Foreskin keratinocyte (primary cell): ENCODE measurements at places on chromosomes 5 and 9.

- no peak for DNase-seq
These were observed 44.3 kb downstream of the PRRC2B start for GRCh38 chr9:131438190-131438589.

DNA sequence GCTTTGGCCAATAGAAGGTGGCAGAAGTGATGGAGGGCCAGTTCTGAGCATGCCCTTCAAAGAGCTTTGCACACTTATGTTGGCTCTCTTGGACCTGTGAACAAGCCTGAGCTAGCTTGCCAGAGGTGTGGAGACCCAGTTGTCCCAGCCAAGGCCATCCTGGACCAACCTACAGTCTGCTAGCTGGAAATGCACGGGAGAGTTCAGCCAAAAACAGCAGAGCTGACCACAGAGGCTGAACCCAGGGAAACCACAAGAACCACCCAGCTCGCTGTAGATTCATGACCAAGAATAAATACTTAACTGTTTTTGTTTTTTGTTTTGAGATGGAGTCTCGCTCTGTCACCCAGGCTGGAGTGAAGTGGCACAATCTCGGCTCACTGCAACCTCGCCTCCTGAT lies 65.4 kb upstream of the HAND1 start:
- no peak for DNase-seq

DNA sequence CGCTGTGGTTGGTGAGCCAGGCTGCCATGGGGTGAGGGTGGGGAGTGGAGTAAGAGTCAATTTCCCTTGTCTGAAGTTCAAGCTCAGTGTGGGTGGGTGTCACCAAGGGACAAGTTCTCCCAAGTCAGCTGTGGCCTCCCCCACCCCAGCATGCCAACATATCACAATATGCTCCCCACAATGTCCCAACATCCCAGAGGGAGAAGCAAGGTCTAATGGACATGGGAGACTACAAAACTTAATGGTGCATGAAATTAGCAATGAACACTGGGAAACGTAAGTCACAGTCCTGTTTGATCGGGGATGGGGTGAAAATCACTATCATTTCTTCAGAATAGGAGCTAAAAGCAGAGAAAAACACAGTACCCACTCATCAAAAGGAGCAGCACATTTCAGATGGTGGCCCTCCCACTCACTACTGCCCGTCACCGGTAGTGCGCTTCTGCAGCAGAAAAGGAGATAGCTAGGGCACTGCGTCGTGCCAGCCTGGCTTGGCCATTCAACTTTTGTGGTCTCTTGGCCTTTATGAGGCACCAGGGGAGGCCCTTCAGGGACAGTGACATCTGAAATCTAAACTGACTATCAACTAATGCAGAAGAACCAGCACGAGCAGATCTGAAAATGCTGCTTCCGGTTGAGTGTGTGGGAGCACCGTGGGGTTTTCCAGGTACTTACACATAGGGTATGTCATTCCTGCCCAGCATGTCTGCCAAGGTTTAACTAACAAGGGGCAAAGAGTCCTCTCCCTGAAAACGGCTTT lies 20.5 kb upstream of the NDFIP1 start:
- no peak for DNase-seq

DNA sequence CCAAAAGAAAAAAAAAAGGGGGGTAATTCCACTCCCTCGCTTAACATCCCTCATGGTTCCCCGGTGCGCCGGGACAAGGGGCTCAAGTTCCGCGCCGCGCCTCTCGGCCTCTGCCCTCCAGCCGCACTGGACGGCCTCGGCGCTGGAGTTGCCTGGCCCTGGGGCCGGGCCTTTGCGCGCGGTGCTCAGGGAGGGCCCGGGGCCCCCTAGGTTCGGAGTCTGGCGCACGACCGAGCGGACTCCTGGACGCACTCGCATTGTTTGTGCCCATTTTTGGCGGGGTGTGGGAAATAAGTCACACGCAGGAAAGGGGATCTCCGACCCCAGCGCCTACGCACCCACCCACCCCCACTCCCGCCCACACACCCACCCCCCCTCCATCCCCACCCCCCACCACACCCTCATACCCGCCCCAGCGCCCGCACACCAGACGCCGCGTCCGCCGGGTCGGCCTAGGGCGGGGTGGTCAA lies 381 bp downstream of the MED22 start:
- no peak for DNase-seq

DNA sequence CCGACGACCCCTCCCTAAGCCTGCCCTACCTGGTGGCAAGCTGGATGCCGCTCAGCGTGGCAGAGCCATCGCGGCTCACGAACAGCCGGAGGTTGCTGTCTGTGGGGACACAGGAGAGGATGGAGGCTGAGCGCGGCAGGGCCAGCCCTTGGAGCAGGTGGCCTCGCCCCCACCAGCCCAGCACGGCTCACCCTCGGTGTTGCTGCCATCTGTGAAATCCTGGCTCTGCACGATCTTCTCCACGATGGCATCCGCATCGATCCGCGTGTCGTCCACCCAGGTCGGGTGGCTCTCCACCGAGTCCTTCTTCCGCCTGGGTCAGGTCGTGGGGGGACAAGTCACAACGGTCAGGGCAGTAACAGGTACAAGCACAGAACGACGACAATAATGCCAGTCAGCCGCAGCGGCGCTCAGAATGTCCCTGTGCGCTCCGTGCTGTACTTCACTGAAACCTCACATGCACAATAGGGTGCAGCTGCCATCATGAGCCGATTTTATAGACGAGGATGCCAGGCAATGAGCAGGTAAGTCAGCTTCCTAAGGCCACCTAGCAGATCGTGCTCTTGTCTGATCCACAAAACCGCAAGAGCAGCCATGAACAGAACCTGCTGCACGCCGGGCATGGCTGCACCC lies 7.0 kb upstream of the DPM2 start:
- DNase-seq = no peak

GRCh38 chr5:124599028-124599973 lies 147.1 kb downstream of the ZNF608 start:
- peak; percentile 41 for DNase-seq

GRCh38 chr5:130545291-130545690 lies 619.8 kb downstream of the HINT1 start:
- DNase-seq = no peak

DNA sequence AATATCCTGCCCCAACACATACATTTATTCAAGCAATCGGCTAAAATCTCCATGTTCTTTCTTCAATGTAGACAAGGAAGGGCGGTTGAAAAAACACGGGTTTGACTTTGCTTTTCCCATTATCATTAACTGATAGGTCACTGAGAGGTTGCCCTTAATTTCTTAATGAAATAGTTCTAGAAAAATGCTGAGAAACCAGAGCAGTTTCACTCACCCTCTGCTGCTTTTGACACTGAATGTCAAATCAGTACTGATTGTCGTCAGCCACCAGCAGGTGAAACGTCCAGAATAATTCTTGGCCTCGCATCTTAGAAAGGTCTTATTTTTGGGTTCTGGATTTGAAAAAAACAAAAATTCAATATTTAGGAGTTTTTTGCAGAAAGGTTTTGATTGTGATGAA lies 8.1 kb downstream of the IL12B start:
- DNase-seq = no peak

GRCh38 chr5:128574041-128574440 lies 36.0 kb upstream of the FBN2 start:
- peak; percentile 54 for DNase-seq
